A549 treated with Hydrocortisone at 1 μM for 4 hours (cell line): ENCODE measurements at places on chromosomes 1 and 21. TPM values are rescaled to one million over a fixed set of nuclear protein-coding genes. Genes with fewer than 3 reads are reported as not detected.

AUNIP gene
- 7.8 to 9.8 TPM (median 8.5 TPM) in 5 replicates for total RNA-seq

CYYR1 gene
- not detected in 5 replicates for total RNA-seq

OR2T11 gene
- total RNA-seq, result not detected in 5 replicates

TMEM51 gene
- 27.4 to 30.8 TPM (median 29.9 TPM) in 5 replicates for total RNA-seq

MYCBP gene
- 18.6 to 25.9 TPM (median 20.1 TPM) in 5 replicates for total RNA-seq
